ENCODE measurements at places on chromosomes 4 and X.
A peak's percentile ranks its signal among the peaks of the same experiment; 100 is the strongest.

GRCh38 chrX:17654116-17654515 is 83.2 kb upstream of the SCML1 start:
- DNase-seq: no peak

- DNase-seq: no peak
These were observed 173.7 kb upstream of the GALNTL6 start for GRCh38 chr4:171639540-171639939.

- DNase-seq: no peak
These were observed 90.7 kb downstream of the CORIN start for GRCh38 chr4:47747211-47747610.

DNA sequence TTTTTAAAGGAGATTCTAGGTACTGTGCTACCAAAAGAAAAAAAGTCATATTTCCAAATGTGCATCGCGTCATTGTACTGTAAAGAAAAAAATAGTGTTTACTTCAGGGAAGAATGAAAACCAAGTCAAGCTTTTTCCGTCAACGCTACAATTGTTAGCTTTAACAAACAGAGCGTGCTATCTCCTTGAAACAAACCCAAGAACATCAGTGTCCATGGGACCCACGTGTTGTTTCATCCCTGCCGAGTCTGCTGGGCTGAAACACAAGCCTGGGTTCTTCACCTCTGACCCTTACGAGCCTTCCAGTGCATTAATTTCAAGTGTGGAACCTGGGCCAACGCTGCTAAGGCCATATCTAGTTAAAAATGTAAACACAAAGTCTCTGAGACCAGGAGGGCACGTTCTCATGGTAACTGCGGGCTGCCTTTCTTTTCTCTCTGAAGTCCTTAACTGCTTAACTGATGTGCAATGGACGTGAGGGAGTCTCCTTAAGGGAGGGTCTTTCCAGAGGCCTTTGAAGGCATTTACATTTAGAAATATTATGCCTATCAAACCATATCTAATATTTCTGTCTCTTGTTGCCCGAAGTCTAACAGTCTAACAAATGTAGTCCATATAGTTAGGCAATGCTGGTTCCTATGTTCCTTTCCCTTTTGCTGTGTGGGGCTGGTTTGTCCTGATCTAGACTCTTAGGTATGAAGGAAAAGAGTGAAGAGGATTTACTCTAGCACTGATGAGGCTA is 36.3 kb downstream of the ING2 start:
- no peak for DNase-seq

GRCh38 chr4:10074767-10075105 is 41.9 kb downstream of the WDR1 start:
- peak; percentile 51 for DNase-seq

GRCh38 chr4:43047058-43047457 is 154.5 kb downstream of the GRXCR1 start:
- DNase-seq: no peak

- DNase-seq: no peak
These were observed 40.1 kb downstream of the FAM241A start for GRCh38 chr4:112185334-112185733.

GRCh38 chr4:185559915-185560281 is 24.6 kb upstream of the PDLIM3 start:
- no peak for DNase-seq

GRCh38 chrX:35382966-35383365 is 415.2 kb upstream of the MAGEB16 start:
- no peak for DNase-seq

DNA sequence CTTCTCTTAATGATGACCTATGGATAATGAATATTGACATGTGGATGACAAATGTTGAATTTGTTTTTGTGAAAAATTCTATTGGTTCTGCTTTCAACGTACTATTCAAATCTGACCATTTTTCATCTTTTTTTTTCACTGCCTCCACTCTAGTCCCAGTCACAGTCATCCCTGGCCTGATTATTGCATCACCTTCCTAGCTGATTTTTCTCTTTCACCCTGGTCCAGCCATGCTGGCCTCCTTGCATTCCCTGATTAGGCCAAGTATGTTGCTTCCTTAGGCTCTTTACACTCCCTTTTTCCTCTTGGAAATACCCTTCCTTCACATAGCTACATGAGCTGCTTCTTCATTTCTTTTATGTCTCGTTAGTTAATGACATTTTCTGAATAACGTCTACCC is 58.1 kb upstream of the MAP9 start:
- DNase-seq: no peak

DNA sequence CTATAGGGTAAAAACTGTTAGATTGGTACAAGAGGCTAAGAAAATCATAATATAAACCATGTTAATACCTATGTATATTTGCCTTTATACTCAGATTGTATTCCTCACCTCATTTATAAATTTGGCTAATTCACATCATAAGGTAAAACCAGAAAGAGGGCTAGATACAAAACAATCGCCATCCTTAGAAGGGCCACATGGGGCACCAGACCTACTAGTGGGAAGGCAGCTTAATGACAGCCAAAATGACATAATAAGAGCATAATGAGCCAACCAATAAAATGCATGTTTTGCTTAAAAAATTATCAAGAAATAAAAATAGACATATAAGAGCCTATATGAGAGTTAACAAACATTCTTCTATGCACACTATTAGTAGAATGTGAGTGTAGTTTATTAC is 107.3 kb upstream of the PRDX4 start:
- no peak for DNase-seq

DNA sequence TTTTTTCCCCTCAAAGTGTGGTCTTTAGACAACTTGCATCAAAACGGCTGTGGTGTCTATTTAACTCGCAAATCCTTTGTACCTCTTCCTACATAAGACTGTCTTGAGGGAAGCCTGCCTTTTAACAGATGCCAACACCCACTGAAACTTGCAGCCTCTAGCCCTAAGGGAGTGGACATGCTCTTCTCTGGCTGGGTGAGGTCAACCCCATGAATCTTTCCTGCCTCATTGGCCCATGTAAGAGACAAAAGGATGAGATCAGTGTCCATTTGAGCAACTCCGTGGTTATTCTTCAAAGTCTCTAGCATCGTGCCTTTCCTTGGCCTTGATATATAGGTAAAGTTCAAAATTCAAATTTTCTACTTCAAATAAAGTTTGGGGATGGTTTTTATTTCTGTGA is 134.7 kb downstream of the SHROOM3 start:
- no peak for DNase-seq

DNA sequence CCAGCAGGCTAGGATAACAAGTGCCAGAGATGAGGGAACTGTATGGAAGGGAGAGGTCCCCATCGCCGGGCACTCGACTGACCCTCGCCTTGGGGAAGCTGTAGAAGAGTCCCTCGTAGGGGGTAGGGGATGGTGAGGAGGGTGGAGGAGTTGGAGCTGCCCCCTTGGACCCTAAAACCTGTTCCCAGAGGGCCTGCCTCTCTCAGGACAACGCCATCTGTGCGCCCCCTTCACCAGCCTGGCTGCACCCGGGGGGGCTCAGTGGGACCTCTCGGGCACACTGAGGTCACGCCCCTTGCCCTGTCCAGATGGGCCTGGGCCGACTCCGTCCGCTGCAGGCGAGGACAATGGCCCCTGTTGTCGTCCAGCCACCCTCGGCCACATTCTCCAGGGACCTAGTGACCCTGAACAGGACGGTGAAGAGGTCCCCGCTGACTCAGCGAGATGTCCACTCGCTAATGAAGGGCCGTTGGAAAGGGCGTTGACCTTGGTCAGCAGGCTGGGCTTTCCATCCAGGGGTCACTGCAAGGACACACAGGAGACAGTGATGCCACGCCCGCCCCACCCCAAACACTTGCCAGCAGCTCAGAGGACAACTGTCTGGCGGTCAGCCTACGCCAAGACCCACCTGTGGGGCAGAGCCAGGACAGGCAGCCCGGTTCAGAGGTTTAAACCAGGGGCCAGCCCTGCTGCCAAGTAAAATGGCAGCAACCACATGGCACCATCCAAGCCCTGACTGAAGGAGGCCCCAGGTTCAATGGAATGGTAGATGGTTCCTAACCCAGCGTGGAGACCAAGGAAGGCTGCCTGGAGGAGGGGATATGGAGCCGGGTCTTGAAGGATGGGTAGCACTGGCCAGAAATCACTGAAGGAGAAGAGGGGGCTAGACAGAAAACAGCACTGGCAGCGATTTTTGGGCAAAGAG is 51.2 kb downstream of the HMX1 start:
- no peak for DNase-seq

GRCh38 chrX:71941776-71942175 is 31.1 kb downstream of the NHSL2 start:
- no peak for DNase-seq

DNA sequence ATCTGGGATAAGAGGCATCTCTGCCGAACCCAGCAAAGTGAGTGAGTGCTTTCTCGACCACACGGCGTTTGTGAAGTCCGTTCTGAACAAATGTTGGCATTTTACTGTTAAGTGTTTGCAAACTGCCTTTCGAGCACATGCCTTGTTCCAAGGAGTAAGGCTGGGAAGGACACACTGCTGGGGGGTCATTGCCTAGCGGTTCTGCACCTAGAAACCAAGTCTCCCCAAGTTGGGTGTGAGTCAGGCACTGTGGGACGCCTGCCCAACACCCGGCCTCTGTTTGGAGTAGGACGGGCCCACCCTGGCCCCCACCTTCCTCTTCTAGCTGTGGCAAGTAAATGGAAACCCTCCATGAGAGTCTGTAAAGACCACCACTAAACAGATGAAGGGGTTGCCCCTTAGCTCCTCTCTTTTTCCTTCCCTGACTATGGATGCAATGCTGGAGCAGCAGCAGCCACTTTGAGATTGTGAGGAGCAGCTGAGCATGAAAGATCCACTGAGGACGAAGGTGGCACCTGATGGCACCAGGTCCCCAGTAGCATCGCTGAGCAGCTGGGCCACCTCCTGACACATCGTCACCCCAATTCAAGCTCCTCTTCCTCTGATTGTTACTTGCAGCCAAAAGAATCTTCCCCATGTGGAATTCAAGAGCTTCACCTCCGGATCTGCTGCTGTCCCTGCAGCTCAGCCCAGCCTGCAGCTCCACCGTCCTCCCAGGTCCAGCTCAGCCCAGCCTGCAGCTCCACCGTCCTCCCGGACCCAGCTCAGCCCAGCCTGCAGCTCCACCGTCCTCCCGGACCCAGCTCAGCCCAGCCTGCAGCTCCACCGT is 6.3 kb downstream of the CPLX1 start:
- no peak for DNase-seq

All from Kasumi-1 (cell line).